ENCODE measurements at places on chromosomes 5 and 9.

DNA sequence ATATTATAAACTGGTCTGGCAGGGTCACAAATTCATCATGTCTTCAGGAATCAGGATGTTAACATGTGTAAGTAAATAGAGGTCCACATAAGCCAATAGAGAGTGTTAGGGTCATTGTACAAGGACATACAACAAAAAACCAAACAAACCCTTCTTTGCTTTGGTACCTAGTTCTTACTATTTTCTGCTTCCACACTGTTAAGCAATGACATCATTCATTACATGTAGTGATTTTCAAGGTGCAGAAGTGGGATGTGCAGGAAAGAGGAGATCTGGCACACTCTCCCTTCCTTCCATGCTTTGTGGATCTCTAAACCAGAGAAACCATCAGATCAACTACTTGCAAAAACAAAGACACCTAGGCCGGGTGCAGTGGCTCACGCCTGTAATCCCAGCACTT, 184.1 kb downstream of the RAPGEF6 start:
- DNase-seq = no peak

DNA sequence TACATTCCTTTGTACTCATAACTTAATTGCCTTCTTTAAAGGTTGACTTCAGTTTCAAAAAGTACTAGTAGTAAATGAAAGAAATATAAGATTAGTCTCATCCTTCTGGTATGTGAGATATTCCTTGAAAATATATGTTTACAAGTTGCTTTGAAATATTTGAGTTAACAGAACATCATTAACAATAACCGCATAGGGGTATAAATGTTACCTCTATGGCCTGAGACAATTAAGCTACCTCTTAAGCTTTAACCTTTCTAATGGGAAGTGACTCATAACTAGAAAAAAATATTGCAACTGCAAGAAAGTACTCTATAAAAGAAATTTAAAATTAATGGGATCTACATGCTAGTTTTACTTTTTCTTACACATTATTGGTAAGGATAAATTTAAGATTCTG, 399.0 kb downstream of the CDH10 start:
- no peak for DNase-seq

DNA sequence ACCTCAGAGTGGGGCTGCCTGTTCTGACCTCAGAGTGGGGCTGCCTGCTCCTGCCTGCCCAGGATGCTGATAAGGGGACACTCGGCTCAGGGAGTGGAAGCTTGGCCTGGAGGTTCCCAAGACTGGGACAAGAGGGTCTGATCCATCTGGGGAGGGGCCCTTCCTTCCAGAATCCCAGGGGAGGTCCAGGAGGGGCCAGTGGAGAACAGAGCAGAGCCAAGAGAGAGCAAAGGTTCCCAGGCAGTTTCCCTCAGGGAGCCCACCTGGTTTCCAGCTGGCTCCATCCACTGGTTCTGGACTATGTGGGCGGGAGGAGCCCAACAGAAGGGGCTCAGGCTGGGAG, 49.1 kb upstream of the RNU6ATAC start:
- no peak for DNase-seq

DNA sequence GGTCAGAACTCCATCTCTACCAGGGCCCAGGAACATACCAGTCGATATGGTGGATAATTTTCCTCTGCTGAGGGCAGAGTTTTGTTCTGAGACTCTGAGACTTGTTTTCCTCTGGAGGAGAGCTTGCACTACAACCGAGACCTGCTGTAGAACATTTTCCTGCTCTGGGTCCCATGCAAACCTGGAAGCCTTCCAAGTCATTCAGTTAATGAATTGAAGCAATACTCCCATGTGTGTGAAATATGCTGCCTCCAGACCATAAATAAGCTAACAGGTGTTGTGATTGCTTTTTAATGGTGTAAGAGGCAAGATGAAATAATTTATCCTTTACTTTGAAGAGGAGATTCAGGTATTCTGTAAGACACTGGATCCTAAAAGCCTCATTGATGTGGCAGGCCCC, 372.8 kb downstream of the TMEM167A start:
- DNase-seq = no peak

DNA sequence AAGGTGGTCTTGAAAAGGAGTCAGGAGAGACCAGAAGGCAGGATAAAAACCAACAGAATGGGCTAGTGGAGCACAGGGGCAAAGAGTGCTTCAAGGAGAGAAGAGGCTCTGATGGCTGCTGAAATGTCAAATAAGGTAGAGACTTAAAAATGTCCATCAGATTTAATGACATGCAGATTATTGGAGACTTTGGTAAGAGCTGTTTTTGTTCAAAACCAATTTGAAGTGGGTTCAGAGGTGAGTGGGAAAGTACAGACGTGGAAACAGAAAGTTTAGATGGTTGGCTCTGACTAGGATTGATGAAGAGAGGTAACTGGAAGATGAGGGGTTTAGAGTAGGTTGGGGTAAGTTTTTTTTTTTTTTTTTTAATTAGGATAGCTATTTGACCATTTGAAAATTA, 14.1 kb downstream of the SLC25A46 start:
- DNase-seq = no peak

- DNase-seq = no peak
Measured at GRCh38 chr5:120252839-120253238, 211.3 kb upstream of the PRR16 start.

GRCh38 chr9:126150411-126151030, 176.1 kb upstream of the MVB12B start:
- no peak for DNase-seq

DNA sequence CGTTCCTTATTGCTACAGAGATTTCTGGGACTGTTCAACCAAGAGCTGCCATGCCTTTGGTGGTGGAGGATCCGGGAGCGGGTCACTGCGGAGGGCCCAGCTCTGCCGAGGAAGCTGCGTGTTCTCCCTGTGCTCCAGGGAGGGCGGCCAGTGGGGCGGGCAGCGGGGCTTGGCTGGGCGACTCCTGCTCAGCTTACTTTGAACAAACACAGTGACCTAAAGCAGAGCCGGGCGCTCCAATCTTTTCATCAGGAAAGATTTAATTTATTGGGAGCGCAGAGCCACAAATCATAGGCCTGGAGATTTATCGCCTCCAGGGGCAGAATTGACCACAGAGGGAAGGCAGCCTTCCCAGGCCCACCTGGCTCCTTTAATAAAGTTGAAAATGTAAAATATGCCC, 27.7 kb downstream of the LHX3 start:
- no peak for DNase-seq

DNA sequence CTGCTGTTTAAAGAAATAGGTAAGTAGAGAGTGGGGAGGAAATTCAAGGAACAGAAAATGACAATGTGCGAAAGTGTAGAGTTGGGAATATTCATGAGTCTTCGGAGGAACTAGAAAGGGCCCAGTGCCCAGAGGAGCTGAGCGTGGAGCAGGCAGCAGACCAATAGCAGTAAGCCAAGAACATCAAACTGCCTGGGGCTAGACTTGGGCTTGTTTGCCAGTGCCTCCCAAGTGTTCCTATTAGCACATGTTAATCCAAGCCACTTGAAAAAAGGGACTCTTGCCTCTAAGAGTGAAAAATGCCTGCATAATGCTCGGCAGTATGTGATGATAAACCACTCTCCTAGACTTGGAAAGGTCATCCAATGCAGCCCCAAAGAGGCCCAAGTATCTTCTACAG, 1.2 kb upstream of the TAL2 start:
- no peak for DNase-seq

DNA sequence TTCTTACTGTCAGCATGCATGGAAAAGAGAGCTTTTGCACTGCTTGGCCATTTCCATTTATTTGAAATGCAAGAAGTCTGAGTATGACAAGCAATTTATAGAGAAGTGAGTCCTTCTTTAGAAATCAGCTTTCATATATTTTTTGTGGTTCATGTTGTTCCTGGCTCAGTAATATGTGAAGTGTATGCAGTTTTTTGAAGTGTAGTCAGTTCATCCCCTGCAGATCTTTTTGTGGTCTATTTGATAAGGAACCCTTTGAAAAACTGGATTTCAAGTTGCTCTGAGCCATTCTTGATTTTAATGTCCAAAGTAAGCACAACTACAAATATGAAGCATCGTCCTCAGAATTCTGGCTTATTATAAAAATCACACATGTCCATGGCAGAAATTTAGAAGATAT, 294.1 kb upstream of the SMC2 start:
- DNase-seq = no peak

- no peak for DNase-seq
Measured at GRCh38 chr9:131731644-131732043, 8.2 kb downstream of the RAPGEF1 start.

DNA sequence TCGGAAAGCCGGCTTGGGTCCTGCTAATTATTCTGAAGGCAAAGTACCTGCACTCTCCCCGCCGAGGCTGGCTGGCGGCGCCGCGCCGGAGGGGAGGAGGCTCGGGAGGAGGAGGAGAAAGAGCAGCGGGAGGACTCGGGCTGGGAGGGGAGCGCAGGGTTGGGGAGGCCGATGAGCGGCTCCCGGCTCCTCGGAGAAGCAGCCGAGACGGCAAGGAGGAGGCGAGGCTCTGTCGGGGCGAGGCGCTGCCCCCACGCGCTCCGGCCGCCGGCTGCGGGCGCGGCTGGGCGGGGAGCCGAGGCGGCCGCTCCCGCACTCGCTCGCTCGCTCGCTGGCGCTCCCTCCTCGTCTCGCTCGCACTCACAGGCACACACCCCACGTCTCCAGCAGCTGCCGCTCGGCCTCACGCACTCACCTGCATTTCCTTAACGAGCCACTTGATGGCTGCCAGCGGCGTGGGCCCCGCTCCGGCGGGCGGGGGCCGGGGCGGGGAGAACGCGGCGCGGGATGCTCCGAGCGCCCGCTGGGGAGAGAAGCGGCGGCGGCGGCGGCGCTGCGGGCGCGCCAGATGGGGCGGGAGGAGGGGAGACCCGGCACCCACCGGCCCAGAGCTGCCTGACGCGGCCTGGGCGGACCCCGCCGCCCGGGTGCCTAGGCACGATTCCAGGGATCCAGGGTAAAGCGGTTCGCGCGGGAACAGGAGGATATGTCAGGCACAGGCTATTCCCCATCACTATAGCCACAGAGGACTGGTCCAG, at the start of gene PTPRD:
Gene PTPRD, minus strand, starts transcription at position 362 of the 758 bp plus-strand sequence.
- no peak for DNase-seq

- no peak for DNase-seq
Measured at GRCh38 chr5:181192337-181193046, 12.5 kb downstream of the TRIM7 start.

- DNase-seq = no peak
Measured at GRCh38 chr5:160450164-160450932, 28.7 kb downstream of the PTTG1 start.

DNA sequence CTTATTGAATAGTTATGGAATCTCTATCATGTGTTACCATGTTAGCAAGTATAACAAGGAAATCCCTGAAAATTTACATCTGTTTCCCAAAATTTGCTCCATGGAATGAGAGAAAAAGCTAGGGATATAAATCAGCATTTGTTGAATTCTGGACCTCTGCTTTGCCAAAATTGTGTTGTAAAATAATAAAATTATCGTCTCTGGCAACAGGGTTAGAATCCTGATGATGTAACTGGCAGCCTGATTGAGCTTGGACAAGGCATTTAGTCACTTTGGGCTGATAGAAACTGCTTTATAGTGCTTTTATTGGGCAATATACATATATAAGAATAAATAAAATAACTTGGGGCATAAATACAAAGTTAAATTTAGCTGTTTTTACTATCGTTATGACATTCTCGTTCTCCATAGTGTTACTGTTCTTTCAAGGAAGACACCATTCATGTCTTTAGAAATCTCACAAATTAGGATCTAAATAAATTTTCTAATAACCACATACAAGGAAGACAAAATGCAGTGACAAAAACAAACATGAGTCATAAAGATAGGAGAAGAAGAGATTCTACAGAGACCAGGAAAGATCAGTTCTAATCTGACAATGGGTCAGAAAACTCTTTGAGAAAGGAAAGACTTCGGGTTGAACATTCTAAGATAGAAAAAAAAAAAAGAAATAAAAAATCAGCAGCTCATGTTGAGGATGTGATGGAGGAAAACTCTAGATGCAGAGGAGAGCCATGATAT, 145.0 kb upstream of the CDH10 start:
- no peak for DNase-seq

DNA sequence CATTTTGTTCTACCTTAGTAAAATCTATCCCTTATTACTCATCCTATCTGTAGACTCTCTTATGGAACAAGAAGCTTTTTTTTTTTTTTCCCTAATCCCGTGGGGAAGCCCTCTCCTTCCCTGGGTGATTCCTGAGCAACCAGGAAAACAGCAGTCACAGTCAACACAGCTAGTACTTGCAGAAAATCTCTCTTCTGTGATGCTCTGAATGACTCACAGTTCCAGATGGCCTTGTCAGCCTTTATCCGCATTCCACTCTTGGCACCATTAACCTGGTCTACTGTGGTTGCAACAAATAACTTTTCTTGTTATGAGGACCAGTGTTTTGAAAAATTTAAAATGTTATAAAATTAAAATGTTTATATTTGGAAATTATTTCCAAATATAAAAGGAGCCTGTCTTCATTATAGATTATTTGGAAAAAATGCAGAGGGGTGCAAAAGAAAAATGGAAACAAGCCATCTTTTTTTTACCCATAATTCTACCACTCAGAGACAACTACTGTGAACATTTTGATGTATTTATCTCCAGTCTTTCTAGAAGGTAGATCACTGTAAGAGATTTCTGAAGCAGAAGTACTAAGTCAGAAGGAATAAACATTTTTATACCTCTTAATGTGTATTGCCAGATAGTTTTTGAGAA, 486.7 kb downstream of the RAB3C start:
- no peak for DNase-seq

- DNase-seq = no peak
Measured at GRCh38 chr5:42274913-42275312, 148.3 kb upstream of the GHR start.

GRCh38 chr5:125750147-125750860, 672.9 kb upstream of the GRAMD2B start:
- DNase-seq = no peak

DNA sequence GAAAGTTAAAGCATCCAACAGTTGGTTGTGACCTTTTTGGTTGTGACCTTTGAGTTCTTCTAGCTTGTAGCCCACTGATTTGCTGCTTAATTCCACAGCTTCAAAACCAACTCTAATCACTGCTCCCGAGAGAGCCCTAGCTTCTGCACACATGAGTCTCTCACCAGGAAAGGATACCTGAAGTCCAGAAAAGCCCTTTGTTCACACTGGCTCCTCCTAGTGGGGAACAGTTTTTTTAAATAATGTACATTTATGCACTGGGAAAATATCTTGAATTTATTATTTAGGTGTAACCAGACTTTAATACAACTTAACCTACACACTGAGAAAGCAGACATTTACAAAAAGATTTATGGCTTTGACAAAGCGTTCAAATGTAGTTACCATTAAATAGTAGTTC, 120.2 kb upstream of the CCDC152 start:
- DNase-seq = no peak

DNA sequence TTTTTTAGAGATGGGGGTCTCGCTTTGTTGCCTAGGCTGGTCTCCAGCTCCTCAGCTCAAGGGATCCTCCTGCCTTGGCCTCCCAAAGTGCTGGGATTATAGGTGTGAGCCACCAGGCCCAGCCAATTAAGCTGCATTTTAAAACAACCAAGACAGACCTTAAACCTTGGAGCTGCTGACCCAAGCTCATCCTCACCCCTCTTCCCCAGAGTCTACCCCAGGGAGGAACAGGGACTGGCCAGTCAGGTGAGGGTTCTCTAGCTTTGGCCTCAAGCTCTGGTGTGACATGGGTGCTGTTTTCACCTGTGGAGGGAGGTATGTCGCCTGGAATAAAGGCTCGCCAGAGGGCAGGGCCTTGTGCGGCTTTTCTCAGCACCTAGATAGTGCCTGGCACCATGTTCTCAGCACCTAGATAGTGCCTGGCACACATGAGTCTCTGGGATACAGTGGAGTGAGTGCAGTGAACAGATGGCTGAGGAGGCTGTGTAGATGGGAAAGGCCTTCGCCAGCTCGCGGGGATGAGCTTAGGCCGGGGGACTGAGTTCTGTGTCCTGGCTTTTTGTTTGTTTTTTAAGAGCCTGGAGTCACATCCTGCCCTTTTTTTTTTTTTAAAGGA, 7.4 kb downstream of the CDK9 start:
- DNase-seq = no peak

All from stimulated activated CD8-positive, alpha-beta memory T cell treated with anti-CD3 and anti-CD28 coated beads, Interleukin-4, amount 100 ng/mL, for 1 hour (primary cell).